ENCODE measurements at places on chromosomes 5 and 9. TPM values are rescaled to one million over a fixed set of nuclear protein-coding genes. Genes with fewer than 3 reads are reported as not detected.

Gene SPAG8
- 0.32 TPM for total RNA-seq

Gene MCC
- total RNA-seq: 39.9 TPM

Gene PCDHA3
- total RNA-seq: under 0.01 TPM

Gene PPP2R2B
- not detected for total RNA-seq

Gene DTWD2
- total RNA-seq: 3.2 TPM
